Caudate nucleus (tissue), 63 donors: ENCODE measurements at places on chromosomes 11 and 22.
A peak's percentile ranks its signal among the peaks of the same experiment; 100 is the strongest.

GRCh38 chr11:103596315-103596714 is 440.1 kb upstream of the DDI1 start:
- DNase-seq = no peak

DNA sequence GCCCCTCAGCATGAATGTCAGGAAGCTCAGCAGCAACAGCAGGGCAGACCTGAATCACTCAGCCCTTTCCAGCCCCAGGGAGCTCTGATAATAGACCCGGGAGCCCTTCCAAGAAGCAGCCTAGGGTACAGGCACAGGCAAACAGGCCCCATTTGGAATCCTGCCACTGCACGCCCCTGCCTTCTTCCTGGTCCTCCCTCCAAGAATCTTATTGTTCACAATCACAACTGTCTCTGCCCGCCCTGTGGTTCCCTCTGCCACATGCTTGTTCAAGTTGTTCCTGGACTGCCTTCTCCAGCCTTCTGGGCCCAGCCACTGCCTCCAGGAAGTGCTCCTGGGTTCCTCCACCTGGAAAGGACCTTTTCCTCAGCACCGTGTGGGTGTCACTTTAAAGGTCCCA is 54.6 kb downstream of the LRRC32 start:
- DNase-seq = no peak

- DNase-seq = no peak
These were observed 6.9 kb upstream of the SYT8 start for GRCh38 chr11:1827931-1828330.

GRCh38 chr11:114239753-114240161 is 56.4 kb upstream of the NNMT start:
- no peak for DNase-seq

GRCh38 chr11:128756469-128756868 is 62.6 kb downstream of the FLI1 start:
- no peak for DNase-seq

GRCh38 chr11:113778111-113778910 is 1.3 kb upstream of the CLDN25 start:
- DNase-seq = peak; percentile 55

GRCh38 chr22:23579870-23580575 is at the start of gene IGLL1:
Gene IGLL1, minus strand, starts transcription at chr22:23580290. Its CDS starts 100 bp downstream, at chr22:23580190.
- no peak for DNase-seq

DNA sequence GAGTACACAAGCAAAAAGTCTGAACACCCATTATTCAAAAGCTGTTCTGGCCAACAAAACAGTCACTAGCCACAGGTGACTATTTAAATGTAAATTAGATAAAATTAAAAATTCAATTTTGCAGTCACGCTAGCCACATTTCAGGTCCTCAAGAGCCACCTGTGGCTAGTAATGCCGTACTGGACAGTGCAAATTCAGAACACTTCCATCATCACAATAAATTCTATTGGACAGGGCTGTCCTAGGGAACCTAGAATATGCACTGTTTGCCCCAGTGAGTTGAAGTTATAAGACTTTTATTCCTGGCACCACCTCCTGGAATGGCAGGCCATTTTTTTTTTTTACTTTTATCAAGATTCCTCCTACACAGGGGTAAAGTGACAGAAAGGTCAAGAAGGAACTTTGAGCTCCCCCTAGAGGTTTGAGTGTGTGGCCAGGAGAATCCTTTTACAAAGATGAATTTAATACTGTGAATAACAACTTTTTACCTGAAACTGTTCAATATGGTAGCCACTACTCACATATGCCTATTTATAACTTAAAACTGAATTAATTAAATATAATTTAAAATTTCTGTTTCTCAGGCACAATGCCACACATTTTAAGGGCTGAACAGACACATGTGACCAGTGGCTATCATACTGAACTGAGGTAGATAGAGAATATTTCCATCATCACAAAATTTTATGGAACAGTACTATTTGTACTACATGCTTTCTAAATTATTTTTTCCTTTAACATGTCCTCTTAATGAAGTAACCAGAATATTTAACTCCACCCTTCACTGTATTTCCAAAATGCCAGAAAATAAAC is 6.5 kb downstream of the MSANTD2 start:
- DNase-seq = no peak

DNA sequence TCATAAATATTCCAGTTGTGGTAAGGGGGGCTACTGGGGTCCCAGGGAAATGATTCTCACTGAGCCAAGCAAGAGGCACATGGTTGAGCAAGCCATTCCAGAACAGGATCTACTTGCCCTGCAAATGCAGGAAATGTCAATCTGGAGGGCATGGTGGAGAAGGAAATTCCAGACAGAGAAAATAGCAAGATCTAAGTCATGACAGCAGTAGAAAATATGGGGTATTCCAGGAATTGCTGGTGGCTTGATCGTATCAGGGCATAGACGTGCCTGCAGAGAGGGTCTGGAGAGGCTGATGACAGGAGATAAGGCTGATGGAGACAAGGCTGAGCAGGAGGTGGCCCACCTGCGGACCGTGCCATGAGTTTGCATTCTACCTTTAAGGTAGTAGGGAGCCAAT is 566.3 kb upstream of the CADM1 start:
- DNase-seq = no peak

GRCh38 chr11:132858223-132858622 is 674.1 kb downstream of the OPCML start:
- DNase-seq = no peak

- DNase-seq = no peak
These were observed 62.7 kb upstream of the HORMAD2 start for GRCh38 chr22:30017375-30018223.

DNA sequence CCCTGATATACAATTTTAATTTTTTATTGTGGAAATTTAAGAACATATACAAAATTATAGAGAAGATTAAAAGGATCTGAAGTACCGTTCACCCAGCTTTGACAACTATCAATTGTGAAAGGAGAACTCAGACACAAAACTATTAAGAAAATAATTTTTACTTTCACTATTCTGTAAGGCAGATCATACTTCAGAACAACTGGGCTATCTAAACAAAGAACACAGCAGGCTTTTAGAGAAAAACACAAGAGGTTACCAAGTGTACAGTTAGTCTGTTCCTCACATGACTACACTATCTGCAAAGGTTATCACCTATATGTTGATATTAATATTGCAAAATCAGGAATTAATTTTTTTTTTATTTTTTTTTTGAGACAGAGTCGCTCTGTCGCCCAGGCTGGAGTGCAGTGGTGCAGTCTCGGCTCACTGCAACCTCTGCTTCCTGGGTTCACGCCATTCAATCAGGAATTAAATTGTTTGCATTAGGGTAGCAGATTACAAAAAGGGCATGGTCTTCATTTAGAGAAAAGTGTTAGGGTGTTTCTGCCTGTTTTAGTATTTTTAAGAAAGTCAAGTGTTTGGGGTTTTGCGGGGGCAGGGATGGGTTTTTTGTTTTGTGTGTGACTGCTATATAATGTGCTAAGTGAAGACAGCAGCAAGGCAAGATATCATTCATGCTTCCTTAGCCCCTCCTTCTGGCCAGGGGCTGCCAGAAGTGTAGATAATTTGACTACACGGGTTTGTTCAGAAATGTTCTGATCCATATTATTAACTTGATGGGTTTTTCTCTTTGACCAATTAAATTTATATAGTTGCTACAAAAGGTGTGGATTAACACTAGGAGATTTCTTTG is 27.6 kb upstream of the SIK2 start:
- no peak for DNase-seq

DNA sequence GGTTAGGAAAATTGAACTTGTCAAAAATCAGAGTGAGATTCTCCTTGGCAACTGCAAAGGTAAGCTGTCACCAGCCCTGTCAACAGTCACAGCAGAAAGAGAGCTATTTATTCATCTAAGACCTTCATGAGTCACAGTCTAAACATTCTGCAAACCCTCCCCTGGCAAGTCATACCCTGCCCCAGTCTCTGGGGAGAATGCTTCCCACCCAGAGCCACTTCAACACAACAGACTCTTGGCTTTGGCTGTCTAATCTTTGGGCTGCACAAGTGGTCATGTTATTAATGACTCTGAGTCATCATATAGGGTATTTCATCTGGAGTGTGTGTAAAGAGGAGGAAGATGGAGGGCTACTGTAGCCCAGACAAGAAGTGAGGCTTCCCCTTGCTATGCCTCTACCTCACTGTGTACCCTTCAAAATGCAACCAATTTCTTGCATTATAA is 153.4 kb downstream of the CCDC34 start:
- no peak for DNase-seq

DNA sequence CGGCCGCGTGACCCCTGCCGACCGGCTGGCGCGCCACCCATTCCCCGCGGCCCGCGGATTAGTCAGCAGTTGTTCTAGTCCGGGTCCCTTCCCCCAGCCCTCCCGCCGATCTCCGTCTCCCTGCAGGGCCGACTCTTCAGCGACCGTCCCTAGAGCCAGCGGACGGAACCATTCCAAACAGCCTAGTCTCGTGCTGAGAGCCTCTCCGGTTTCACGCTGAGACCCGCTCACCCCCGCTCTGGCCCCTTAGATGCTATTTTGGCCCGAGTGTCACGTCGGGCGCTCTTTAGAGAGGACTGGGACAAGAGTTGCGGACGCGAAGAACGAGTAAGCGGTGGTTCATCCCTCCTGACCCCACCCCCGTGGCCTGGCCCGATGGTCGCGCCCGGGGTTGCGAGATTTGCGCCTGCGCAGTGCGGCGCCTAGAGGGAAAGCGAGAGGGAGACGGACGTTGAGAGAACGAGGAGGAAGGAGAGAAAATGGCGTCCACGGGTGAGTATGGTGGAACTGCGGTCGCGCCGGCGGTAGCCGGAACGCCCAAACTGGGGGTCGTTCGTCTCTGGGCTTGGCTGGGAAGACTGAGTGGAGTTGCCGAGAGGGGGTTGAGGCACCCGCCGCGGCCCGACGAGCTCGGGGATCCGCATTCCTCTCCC is at the start of the genes EWSR1 and RHBDD3:
Gene EWSR1 (plus strand): TSS at position 411 of the 653 bp plus-strand sequence. CDS start 69 bp downstream, at position 480.
Gene RHBDD3 (minus strand): TSS at position 124 of the 653 bp plus-strand sequence. CDS start 2,355 bp downstream, outside the sequence.
- DNase-seq = peak; percentile 95

- no peak for DNase-seq
These were observed 37.7 kb downstream of the DHCR7 start for GRCh38 chr11:71410363-71410966.

GRCh38 chr11:2072551-2073261 is 66.5 kb downstream of the IGF2 start:
- DNase-seq = no peak

DNA sequence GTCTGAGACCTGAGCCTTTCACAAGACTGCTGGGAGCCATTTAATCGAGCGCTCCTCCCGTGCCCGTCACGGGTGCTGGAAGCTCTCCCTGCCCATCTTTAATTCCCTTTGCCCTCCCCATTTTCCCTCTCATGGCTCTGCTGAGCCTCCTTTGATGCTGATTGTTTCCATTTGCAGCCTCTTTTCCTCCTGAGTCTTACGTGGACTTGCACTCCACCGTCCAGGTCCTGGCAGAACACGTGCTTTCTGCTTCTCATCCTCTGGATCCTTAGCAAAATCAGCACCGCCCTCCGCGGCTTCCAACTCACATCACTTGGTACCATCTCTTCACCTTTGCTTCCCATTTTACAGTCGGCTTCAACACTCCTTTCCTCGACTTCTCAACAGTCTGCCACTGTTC is 7.3 kb downstream of the IFT27 start:
- no peak for DNase-seq

DNA sequence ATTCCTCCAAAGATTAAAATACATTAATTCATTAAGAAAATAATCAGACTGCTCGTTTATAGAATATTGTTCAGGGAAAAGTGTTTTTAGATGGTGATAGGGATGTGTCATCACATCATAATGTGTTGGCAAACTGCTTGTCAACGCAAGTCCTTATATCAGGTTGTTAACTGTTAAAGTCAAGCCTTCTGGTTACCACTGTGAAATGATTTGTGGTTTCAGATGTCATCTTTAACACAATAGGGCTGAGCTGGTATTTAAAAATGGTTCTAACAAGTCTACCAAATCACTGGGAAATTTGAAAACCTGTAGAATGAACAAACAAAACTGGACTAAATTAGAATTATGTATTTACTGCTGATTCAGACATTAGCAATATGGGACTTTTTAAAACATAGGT is 2.4 kb upstream of the MMP13 start:
- no peak for DNase-seq

GRCh38 chr22:18044548-18045271 is 20.3 kb upstream of the MICAL3 start:
- peak; percentile 62 for DNase-seq

DNA sequence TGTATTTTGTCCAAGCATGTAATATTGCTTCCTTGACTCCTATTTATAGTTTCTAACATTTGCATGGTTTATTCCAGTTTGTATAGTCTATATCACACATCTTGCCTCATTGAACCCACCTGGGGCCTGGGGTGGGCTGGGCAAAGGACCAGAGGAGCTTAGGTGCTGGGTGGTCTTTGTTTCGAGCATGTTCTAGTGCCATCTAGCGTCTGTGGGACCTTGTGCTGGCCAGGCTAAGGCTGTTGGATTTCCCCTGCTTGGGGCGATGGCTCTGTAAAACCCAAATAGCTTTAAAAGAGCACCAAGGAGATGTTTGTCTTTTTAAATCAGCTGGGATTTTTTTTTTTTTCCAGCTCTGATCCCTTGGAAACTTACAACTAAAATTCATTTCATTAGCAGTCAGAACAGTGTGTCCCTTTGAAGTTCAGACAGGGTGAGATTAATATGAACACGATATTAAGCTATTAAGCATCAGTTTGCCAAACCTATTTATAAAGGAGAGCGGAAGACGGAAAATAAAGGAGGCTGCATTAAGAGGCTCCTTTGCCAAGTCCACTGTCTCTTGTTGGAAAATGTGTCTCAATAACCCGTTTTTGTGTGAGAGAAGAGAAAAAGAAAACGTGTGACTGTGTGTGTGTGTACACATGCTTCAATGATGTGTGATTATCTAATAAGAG is 157.4 kb downstream of the COMMD9 start:
- peak; percentile 44 for DNase-seq

- DNase-seq = no peak
These were observed 4.3 kb upstream of the DGCR6L start for GRCh38 chr22:20324139-20324516.

- DNase-seq = no peak
These were observed at the start of gene EPS8L2 for GRCh38 chr11:705646-706438. Gene EPS8L2, plus strand, starts transcription at chr11:706231. Its CDS starts 3,177 bp downstream, at chr11:709408.

GRCh38 chr11:112290493-112290850 is 29.8 kb upstream of the PLET1 start:
- DNase-seq = no peak

- no peak for DNase-seq
These were observed 63.8 kb downstream of the CYB5R2 start for GRCh38 chr11:7609521-7609920.
